Right lobe of liver (tissue), 6 donors: ENCODE measurements at places on chromosomes 1 and 21. TPM values are rescaled to one million over a fixed set of nuclear protein-coding genes. Genes with fewer than 3 reads are reported as not detected.

CLCA1 gene
- not detected for total RNA-seq

DENND1B gene
- total RNA-seq = 6.4 TPM

CELA2A gene
- total RNA-seq = not detected

DNA sequence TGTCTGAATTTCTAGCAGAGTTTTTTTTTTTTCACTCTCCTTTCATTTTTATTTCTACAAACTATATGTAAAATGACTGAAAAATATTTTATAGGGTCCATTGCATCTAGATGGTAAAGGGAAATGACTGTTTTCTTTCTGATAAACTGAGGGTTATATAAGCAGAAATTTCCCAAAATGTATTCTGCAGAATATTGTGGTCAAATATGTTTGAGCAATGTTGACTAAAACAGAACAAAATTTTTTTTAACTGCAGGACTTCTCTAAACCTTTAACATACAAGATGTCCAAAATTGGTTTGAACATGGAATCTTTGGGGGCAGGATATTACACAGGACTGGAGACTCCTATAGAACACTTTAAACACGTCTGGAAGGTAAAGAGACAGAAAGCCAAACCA, 190.5 kb downstream of the TOMM20 start:
- no peak for DNase-seq

DNA sequence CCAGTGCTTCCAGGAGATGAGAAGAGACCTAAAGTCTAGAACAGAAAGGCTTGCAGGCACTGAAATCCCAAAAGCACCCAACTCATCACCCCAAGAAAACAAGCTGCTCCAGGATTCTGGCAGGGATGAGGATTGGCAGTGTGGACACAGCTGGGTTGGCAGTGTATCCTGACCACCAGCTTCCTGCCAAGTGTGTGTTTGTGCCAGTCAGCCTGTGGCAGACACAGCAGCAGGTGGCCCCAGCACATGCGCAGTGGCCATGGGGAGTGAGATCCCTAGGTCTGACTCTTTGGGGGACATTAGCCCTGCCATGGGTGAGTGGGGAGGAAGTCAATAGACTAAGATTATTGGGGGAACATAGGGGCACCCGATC, 8.7 kb upstream of the SNAPIN start:
- peak; percentile 84 for DNase-seq

DNA sequence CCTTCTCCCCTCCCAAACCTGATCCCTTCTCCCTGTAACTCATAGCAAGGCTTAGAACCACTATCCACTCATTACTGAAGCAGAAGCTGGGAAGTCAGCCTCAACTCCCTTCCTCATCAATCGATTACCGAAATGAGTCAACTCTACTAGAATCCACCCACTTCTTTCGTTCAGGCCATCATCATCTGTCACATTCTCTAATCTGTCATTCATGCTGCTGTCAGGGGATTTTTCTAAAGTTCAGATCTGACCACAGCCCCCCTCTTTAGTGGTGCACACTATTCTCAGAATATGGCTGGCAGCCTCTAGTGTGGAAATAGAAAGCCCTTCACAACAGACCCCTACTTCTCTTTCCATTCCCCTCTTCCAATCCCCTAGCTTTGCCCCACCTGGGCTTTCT, 5.1 kb downstream of the NT5C1A start:
- no peak for DNase-seq
